ENCODE measurements at places on chromosomes 4 and X.
A peak's percentile ranks its signal among the peaks of the same experiment; 100 is the strongest.

GRCh38 chr4:75249739-75250138 lies 264.5 kb downstream of the RCHY1 start:
- DNase-seq, result no peak

- no peak for DNase-seq
Observed at GRCh38 chrX:57822398-57822797, 87.9 kb downstream of the ZXDA start.

GRCh38 chr4:101020956-101021355 lies 326.4 kb downstream of the PPP3CA start:
- DNase-seq, result no peak

GRCh38 chrX:1163231-1163630 lies 49.2 kb downstream of the CRLF2 start:
- DNase-seq, result no peak

DNA sequence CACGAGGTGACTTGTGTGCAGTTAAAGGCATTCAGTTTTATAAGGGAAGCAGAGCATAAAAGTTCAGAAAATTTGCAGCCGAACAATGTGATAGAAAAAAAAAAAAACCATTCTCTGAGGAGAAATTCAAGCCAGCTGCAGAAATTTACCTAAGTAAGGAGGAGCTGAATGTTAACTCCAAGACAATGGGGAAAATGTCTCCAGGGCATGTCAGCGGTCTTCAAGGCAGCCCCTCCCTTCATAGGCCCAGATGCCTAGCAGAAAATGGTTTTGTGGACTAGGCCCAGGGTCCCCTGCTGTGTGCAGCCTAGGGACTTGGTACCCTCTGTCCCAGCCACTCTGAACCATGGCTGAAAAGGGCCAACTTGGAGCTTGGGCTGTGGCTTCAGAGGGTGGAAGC lies 1764.0 kb downstream of the C4orf33 start:
- no peak for DNase-seq

DNA sequence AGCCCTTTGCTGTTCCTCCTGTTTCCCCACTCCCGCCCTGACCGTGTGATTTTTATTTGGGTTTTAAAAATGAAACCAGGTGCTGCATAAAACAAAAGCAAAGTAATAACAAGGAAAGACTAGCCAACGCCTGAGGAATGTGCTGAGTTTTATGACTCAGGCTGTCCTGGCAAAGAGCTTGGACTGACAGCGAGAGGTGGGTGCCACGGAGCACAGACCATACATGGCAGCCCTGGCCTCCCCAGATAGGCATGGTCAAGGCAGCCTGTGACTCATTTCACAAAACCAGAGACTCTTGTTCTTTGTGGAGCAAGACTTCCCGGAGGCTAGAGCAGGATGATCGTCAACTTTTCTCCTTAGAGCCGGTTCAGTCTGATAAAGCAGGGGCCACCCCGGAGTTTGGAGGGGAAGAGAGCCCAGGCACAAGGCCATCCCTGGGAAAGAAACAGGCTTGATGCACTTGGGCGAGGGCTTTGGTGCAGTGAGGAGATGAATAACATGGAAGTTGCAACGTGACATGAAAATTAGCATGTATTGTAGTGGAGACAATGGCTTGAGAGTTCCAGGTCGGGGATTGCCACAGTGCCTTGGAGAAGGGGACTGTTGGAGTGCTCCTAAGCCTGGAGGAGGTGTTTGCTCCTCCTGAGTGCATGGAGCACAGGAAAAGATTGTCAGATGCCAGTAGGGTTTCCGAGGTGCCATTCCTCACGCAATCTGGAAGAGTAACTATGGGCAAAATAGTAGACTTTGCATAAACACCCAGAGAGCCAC lies 54.8 kb downstream of the C4orf51 start:
- no peak for DNase-seq

- no peak for DNase-seq
Observed at GRCh38 chr4:118973295-118973694, 84.6 kb downstream of the SYNPO2 start.

DNA sequence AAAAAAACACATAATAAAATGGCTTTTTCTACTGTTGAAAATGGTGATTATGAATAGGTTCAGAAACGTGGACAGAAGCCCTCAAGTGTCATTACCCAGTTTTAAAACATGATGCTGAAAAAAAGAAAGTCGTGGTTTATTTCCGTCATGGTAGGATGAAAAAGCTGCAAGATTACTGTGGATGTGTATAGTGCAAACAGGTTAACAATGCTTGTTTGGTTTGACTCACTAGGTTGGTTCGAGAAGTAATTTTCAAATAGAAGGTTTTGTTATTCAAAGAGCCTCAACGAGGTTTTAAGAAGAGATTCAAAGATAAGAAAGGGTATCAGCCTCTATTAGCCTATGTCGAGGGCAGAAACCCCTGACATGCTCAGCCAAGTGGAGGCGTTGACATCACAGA lies 2.5 kb upstream of the RXFP1 start:
- no peak for DNase-seq

DNA sequence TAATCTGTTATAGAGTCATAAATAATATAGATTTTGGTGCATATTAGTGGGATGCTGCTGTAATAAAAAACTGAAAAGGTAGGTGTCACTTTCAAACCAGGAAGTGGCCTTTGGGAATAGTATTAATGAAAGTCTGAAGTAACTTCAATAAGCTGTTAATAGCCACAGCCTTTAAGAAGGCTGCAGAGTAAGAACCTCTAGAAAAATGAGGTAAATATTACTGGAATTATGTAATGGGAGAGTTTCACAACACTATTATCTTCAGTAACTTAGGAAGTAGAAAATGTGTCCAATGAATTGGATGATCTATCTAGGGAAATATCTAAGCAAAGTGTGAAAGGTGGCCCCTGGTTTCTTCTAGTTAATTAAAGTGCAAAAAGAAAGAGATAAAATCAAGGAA lies 104.7 kb downstream of the NCAPG start:
- DNase-seq, result no peak

DNA sequence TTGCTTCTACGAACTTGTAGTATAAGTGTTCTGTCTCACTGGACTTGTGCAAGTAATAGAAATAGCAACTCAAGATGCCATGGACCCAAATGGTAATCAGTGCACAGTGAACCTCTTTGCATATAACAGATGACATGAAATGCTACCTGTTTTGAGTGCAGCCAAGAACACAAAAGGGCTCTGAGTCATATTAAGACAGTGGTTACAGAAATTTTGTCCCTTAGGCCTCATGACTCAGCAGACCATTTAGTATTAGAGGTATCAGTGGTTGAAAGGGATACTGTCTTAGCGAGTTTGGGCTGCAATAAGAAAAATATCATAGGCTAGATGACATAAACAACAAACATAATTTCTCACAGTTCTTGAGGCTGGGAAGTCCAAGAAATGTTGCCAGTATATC lies 502.9 kb upstream of the PCDH10 start:
- DNase-seq, result no peak

DNA sequence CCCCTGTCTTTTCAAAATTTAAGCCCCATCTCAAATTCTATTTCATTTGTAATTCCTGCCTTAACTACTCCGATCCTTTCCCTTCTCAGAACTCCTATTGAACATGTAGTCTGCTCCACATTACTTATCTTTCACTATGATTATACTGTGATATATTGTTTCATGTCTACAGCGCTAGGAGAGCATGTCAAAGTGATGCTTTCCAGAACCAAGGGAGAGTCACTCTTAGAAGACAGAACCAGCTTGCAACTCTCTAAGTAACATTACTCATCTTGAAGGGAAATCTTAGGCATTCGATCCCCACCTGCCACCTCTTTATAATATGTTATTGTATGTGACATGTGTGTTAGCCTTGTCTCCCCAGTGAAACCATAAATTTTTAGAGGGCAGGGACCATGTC lies 10.5 kb downstream of the EXOC1L start:
- DNase-seq, result no peak

GRCh38 chr4:26351685-26352084 lies 30.9 kb downstream of the RBPJ start:
- DNase-seq, result no peak

DNA sequence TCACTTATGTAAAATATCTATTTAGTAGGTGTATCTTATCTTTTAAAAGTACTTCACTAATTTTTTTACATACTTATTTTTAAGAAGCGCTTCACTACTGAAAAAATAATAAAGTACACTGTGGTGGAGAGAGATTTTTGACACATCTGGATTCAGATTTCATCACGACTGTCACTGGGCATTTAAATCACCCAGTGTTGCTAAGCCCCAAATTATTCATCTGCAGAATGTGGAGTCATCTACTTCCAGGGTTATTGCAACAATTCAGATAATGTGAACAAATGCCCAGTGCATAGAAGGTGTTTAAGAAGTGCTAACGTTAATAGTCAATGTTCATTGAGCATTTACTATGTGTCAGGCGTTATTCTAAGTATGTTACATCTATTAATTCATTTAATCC lies 41.8 kb downstream of the AASDH start:
- DNase-seq, result no peak

DNA sequence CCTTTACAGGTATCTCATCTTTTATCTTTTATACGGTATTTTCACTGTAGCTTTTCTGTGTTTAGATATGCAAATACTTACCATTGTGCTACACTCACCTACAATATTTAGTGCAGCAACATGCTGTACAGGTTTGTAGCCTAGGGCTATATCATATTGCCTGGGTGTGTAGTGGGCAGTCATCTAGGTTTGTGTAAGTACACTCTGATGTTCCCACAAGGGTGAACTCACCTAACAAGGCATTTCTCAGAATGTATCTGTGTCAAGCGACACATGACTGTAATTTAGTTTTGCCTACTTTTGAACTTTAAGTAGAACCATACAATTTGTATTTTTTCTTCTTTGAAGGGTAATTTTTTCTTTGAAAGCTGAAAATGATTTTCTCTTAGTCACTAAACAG lies 54.2 kb upstream of the SLC10A4 start:
- DNase-seq, result no peak

GRCh38 chr4:76513482-76513881 lies 78.5 kb downstream of the SHROOM3 start:
- DNase-seq, result no peak

DNA sequence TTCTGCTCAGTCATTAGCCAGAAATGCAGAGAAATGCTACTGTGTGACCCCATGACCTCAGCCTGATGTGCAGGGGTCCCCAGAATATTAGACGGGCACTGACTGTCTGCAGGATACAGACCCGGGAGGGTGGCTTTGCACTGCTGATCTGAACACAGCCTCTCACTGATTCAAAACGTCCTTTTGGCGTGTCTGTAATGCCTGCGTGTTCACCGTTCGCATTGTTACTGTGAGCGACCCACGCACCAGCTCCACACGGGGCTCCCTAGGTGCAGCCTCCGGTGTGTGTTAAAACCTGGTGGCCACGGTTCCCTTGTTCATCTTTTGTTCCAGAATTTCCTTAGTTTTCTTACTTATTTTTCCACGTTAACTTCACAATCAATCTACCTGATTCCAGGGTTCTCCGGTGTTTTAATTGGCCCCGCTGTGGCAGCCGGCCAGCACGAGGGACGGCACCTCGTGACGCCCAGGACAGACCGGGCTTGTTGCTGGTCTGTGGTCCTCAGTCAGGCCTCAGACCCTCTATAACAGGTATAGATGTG lies 32.0 kb upstream of the SPON2 start:
- peak; percentile 42 for DNase-seq

DNA sequence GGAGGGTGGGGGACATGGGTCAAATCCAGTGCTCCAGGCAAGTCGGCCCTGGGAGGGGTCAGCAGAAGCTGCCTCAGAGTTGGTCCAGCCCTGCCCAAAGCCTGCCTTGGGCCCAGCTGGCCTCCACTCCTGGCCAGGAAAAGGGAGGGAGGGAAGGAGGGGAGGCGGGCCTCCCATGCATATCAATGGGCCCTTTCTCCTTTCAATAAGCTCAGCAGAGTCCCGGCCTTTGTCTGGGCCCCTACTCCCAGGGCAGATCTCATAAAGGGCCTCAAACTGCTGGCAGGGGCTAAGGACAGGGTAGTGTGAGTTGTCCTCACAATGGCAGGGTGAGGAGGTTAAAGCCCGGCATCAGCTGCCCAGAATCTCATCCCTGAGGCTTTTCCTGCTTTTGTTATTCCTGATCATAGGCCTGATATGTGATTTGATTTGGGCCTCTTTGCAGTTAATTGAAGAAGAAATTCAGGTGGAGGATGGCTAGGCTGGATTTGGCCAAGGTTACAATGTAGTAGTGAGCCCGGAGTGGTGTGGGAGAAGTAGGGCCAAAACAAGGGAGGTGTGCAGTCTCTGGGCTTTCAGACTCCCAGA lies 121.1 kb upstream of the ATP6AP2 start:
- DNase-seq, result peak; percentile 87

DNA sequence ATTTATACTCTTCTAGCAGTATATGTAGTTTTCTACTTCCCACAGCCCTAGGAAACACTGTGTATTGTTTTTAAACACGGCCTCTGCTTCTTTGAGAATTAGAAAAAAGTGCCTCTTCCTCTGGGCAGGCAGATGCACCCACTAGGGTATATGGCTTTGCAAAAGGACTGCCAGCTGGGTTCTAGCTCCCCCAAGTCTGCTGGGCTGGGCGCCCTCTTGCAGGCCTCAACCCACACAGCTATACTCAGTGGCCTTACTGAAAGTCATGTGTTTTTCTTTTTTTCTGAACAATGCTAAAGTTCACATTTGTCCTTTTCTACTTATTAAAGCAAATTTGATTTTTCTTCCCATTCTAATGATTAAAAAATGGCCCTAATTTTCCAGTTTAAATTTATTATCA lies 35.5 kb upstream of the BMPR1B start:
- DNase-seq, result peak; percentile 17

GRCh38 chrX:34653811-34654210 lies 3.3 kb downstream of the TMEM47 start:
- no peak for DNase-seq

DNA sequence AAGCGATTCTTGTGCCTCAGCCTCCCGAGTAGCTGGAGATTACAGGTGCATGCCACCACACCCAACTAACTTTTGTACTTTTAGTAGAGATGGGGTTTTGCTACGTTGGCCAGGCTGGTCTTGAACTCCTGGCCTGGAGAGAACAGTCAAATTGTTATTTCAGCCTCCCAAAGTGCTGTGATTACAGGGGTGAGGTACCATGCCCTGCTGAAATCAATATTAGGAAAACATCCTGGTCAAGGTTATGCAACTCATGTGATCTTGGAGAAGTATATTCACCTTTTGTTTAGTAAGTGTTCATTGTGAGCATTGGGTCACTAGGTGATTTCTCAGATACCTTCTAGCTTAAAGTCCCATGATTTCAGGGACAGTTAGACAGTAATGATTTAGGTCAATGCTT lies 167.8 kb downstream of the AASDH start:
- DNase-seq, result no peak

GRCh38 chr4:78644744-78645330 lies 93.3 kb downstream of the ANXA3 start:
- peak; percentile 56 for DNase-seq

DNA sequence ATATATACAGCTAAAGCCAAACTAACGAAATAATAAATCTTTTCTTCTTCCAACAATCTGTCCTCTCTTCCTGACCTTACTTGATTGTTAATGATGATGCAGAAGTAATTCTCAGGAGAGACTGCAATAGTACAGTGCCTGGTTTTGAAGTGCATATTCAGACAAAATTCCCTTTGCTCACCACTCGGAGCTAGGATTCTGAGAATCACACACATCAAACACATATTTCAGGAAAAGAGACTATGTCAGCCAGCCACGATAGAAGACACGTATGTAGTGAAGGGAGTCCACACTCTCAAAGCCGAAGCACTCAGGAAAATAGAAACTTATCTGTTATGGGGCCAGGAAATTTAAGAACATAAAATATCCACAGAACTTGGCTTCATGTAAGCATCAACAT lies 362.5 kb upstream of the FAT1 start:
- no peak for DNase-seq

- DNase-seq, result no peak
Observed at GRCh38 chrX:154412468-154412867, 1.1 kb downstream of the TAFAZZIN start.

- no peak for DNase-seq
Observed at GRCh38 chrX:107632346-107632745, 4.0 kb downstream of the PRPS1 start.

- DNase-seq, result no peak
Observed at GRCh38 chr4:141348125-141348524, 127.4 kb downstream of the ZNF330 start.

Measured in H7 (cell line).